ENCODE measurements at places on chromosomes 2 and 18.

- no peak for DNase-seq
Observed at GRCh38 chr18:59897321-59897954, 2.4 kb upstream of the PMAIP1 start.

GRCh38 chr2:3420076-3420768 is 40.7 kb downstream of the TRAPPC12 start:
- DNase-seq = no peak

DNA sequence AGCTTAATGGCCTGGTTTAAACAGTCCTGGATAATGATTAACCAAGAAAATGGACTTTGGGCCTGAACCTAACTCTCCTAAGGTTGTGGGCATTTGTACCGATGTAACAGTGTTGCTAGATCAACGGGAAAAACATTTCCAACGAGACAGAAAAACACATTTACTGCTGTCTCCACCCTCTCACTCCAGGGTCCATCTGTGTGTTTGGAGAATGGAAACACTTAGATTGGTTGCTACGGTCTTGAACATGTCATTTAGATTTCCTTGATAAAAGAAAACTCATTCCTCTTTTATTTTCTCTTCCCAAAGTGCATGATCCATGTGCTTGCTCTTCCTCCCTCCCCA is 88.0 kb downstream of the SOCS6 start:
- peak; percentile 98 for DNase-seq

- DNase-seq = peak; percentile 80
Observed at GRCh38 chr2:234308813-234309195, 188.1 kb downstream of the ARL4C start.

GRCh38 chr18:54433857-54434256 is 76.2 kb downstream of the C18orf54 start:
- no peak for DNase-seq

DNA sequence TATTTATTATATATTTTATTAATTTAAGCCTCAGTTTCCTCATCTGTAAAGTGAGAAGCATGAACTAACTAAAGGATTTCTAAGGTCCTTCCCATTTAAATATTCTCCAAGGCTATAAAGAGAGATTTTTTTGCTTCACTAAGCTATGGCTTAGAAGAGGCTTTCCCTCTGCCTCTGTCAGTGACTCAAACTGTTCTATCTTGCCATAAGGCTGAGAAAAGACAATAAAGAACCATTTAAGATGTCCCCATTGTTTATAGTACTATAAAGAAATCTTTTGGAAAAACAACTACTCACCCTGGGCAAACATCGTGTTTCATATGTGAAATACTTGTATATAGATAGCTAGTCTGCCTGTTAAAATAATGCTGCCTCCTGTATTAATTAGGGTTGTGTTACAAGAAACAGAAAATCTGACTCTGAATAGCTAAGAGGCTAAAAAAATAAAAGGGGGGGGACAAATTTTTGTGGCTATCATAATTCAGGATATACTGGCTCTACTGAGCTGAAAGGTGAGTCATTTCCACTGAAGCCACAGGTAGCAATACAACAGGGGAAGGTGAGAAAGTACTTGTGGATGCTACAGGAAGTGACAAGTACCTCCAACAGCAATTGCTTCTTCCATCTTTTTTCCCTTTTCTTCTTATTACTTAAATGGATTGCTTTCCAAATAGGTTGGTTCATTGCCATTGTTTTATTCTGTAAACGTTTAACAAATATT is 25.4 kb downstream of the EPHA4 start:
- DNase-seq = peak; percentile 31

- DNase-seq = peak; percentile 47
Observed at GRCh38 chr2:133489641-133490410, 78.4 kb downstream of the NCKAP5 start.

DNA sequence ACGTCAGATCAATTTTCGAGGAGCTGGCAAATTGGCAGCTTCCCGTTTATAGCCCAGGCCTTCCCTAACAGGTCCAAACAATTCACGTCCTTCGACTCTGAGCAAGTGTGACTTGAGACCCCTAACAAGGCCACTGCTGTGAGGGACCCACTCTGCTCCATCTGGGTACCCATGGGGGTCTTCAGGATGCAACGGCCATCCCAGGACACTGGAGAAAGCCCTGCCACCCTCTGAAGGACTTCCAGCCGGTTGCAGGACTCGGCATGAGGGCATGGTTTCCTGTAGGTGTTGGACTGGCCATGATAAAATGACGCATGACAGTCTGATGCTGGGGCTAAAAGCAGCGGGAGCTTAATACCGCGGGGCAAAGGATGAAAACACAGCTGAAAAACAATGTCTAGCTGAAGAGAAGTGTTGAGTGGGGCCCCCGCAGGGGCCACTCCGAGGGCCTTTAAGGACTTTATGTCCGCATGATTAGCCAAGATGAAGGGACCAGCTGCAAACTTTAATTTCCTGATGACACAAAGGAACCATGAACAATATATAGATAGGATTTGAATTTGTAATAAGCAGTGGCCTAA is 113.3 kb upstream of the ZNF521 start:
- DNase-seq = no peak

DNA sequence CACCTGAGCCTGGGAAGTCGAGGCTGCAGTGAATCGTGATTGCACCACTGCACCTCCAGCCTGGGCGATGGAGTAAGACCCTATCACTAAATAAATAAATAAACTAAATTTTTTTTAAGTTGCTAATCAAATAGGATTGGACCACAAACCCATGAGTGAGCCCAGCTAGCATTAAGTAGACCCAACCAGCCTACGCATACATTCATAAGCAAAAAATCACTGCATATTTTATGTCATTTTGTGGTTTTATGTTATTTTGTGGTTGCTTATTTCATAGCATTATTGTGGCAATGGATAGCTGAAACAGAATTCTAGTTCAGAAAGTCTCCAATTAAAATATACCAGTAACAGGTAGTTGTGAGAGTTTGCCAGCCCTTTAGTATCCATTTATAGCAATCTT is 29.1 kb upstream of the ZC3H15 start:
- DNase-seq = no peak

- no peak for DNase-seq
Observed at GRCh38 chr18:50902797-50903196, 23.9 kb downstream of the ME2 start.

- DNase-seq = no peak
Observed at GRCh38 chr2:50853441-50853840, 178.5 kb downstream of the NRXN1 start.

GRCh38 chr2:96098900-96099590 is 17.3 kb downstream of the ADRA2B start:
- DNase-seq = no peak

- DNase-seq = peak; percentile 2
Observed at GRCh38 chr18:53944721-53945120, 279.7 kb downstream of the MBD2 start.

DNA sequence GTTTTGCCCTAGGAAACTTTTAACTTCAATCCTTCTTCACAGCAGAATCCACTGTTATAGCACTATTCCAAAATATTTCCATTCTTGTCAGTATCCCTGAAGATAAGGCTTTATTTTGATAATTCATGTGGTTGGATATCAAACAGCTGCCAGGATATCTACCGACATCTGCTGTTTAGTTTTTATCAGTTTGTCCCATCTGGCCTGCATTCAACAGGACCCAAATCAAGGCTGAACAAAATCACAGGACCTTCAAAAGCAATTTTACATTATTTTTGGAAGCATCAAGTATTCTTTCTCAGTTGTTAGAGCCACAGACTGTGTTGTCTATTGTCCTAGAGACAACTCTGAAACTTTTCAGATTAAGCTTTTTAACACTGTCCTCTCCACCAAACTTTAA is 429.0 kb upstream of the PIK3C3 start:
- no peak for DNase-seq

- DNase-seq = peak; percentile 43
Observed at GRCh38 chr2:54295911-54296310, 39.9 kb upstream of the TSPYL6 start.

DNA sequence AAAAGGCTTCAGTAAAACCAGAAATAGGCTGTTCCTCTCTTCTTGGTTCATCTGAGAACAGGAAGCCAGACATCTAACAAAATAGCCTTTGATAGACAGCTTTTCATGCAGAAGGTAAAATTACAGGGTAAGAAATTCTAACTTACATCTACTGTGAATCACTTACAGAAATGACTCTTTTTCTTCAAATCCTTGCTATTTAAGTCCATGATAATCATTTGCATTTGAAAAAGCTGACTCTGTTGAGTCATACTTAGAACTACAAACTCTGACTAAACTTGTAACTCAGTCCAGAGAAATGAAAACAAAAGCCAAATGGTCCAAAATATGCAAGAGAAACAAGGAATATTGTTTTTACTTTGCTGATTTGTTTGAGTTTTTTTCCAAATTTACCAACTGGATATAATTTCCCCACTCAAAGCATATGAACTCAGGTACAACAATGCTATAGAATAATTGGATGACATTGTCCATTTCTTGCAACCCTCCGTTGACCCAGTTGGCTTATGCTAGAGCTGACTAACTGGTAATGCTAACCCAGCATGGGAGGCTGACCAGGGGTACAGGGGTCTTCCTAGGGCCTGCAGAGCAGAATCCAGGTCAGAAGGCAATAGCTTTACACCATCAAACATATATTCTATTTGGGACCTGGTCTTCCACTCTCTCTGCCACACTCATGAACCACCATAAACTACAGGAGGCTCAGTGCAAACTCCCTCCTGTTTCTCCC is 18.8 kb upstream of the MREG start:
- peak; percentile 88 for DNase-seq

- DNase-seq = no peak
Observed at GRCh38 chr18:14978962-14979535, 231.1 kb downstream of the ANKRD30B start.

GRCh38 chr18:51417643-51418483 is 220.4 kb upstream of the MEX3C start:
- DNase-seq = no peak

DNA sequence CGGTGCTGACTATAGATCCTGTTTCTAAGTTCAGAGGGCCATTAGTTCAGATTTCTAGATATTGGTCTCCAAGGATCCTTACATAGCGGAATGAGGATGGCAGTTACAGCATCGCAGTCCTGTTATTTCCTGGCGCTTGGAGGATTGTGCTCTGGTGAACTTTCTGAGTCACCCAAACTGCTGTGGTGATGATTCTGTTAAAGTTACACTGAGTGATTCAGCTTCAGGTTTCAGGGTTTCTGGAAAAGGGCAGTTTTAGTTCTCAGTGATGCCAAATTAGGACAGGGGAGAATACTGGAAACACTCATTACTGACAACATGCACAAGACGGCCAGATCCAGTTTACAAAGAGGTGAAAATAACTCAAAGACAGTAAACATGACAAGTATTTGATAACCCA is 52.1 kb upstream of the ANKRD62 start:
- DNase-seq = peak; percentile 99

DNA sequence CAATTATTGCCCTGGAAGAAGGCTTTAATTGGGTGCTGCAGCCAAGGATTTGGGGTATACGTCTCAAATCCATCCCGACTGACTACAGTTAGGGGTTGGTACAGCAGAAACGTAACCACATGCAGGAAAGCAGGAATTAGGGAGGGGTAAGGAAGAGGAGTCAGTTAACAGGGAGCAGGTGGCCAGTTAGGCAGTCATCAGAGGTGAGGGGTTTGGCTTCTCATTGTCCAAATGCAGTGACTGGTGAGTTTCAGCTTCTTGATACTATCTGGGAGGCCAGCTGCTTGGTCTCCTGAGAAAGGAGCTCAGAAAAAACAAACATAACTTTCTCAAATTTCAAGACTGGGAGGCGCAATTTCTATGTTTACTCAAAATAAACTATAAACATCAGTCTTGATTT is 38.8 kb upstream of the UBE2F start:
- DNase-seq = no peak

- DNase-seq = no peak
Observed at GRCh38 chr18:55419132-55419946, 168.7 kb downstream of the TCF4 start.

- no peak for DNase-seq
Observed at GRCh38 chr2:168896783-168897182, 4.3 kb upstream of the G6PC2 start.

GRCh38 chr2:145654156-145654555 is 1134.2 kb upstream of the ZEB2 start:
- DNase-seq = no peak

GRCh38 chr2:150624001-150624401 is 136.5 kb upstream of the RND3 start:
- no peak for DNase-seq

Data from renal cortical epithelial cell (primary cell).